Hair follicle dermal papilla cell (primary cell): ENCODE measurements at places on chromosomes 1 and 21. TPM values are rescaled to one million over a fixed set of nuclear protein-coding genes. Genes with fewer than 3 reads are reported as not detected.

The UTS2 gene
- total RNA-seq = not detected in 2 replicates

The TLR5 gene
- total RNA-seq = 0.81 and 0.85 TPM in 2 replicates

The BCAS2 gene
- total RNA-seq = 23.9 and 26.6 TPM in 2 replicates

The KIAA0040 gene
- 0.49 and 0.81 TPM in 2 replicates for total RNA-seq

The PTAFR gene
- 0.12 and 0.16 TPM in 2 replicates for total RNA-seq

The KISS1 gene
- 1.1 TPM in 1 of 2 replicates, not detected in the other for total RNA-seq

The TRAF3IP3 gene
- total RNA-seq = under 0.01 TPM in 1 of 2 replicates, not detected in the other

The PLA2G4A gene
- total RNA-seq = 7.0 and 9.1 TPM in 2 replicates

The MROH7 gene
- total RNA-seq = 0.49 and 0.65 TPM in 2 replicates

The ELAPOR1 gene
- 0.32 and 0.85 TPM in 2 replicates for total RNA-seq

The ZNF648 gene
- not detected in 2 replicates for total RNA-seq
